ENCODE measurements at places on chromosomes 7 and 10.

- DNase-seq = no peak
Measured at GRCh38 chr7:67566101-67566500, 569.5 kb downstream of the TYW1 start.

DNA sequence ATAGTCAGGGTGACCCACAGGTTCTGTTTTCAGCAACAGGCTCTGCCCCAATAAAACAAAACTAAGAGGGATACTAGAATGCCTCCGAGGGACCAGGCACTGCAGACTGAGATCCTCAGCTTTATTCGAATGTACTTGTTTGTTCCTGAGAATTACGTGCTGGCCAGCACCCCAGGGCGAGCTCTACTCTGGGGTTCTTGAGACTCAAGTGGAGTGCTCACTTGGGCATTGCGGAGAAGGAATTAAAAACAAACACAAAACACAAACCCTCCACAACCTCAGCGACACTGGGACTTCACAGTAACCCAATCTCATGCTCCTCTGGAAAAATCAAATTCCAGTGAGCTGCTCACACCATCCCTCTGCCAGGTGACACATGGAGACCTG, 250.7 kb downstream of the TNS3 start:
- no peak for DNase-seq

- DNase-seq = no peak
Measured at GRCh38 chr7:70361821-70362220, 763.5 kb downstream of the AUTS2 start.

DNA sequence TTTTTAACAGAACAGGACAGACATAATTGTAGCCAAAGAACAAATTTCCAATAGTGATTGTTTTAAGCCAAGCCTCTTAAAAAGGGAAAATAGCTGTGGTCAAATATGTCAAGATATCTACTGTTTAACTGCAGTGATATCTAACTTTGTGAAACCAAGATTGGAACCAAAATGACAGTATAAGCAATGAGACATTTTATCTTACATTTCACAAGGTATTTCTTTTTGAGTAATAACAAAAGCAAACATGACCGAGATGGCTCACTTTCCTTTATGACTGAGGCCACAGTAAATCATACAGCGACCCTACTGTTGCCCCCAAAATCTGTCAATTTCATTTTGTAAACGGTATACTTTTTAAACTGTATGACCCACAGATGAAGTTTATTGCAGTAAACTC, 215.8 kb downstream of the MLLT10 start:
- no peak for DNase-seq
